ENCODE measurements at places on chromosomes 5 and 9.

DNA sequence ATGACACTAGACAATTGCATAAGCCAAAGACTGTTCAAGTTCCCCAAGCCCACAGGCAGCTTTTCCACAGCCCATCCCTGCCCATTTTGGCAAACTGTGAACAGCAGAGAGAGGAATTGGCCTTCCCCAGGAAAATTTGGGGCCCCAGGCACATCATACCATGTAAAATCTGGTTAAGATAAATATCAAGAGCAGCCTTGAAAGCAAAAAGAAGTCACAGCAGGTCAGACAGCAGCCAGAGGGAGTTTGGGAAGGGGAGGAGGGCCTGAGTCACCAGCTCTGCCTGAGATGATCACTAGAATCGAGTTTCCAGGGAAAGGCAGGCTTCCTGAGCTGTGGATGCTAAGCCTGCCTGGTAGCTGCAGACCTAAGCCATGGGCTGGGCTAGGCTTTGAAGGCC is 179.2 kb downstream of the RFK start:
- DNase-seq, result no peak

DNA sequence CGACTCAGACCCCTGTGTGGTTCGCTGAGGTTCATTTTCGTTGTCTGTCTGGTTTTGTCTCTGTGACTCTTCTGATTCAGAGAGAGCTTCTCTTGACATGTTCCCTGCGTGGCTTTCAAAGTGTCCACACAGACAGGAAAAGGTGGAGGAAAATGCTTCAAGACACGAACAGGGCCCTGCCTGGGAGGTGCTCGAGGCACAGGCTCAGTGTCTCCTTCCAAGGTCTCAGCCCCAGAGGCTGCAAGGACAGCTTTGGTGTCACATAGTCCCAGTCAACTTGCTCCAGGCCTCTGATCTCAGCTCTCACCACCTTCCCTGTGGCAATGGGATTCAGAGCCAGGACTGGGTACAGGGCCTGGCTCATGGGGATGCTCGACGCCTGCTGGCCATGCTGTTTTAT is 51.6 kb upstream of the SARDH start:
- DNase-seq, result no peak

- DNase-seq, result no peak
Observed at GRCh38 chr5:2909035-2909434, 157.6 kb upstream of the IRX2 start.

GRCh38 chr5:35771839-35772238 is 84.9 kb upstream of the IL7R start:
- DNase-seq, result no peak

DNA sequence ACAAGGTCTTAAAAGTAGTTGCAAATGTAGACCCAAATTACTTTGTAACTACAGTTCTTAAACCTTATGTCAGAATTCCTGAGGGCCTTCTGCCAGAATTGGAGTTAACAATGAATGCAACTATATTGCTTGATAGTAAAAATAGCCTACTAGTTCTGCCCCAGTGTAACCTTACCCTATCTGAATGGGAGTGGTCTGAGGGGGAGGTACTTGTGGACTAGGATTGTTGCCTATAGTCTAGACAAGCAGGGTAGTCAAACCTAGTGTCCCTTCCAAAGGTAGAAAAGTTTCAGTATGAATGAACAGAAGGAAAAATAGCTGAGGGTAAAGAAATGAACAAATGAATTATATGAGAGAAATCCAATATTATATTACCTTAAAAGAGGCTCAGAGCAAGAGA is 242.2 kb downstream of the PJA2 start:
- no peak for DNase-seq

- no peak for DNase-seq
Observed at GRCh38 chr5:78568212-78568611, 80.4 kb downstream of the LHFPL2 start.

- DNase-seq, result no peak
Observed at GRCh38 chr5:65047948-65048690, 279.4 kb downstream of the CWC27 start.

DNA sequence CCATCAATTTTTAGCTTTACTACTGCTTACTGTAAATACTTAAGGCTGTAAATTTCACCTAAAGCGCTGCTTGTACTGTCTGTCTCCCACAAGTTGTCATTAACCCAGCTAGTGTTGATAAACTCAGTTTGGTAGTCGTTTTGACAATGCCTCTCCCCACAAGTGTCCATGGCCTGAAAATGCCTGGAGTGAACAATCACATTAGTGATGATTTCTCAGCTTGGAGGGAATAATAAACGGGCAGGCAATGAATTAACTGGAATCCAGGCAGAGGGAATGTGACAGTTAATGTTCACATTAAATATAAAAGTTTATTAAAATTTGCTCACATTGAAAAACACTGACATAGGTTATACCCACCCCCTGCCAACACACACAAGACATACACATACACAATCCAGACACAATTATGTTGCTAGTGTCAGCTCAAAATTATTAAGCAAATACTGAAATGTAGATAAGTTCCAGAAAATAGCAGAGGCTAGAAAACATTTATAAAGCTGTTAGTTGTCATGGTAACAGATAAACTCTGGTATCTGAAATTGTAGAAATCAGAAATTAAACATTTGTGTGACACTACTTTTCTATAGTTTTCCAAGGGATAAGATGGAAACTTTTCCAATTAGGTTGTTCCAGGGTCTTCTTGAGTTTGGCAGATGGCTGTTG is 341.9 kb downstream of the DIRAS2 start:
- no peak for DNase-seq
